ENCODE measurements at places on chromosomes 2 and 18.

DNA sequence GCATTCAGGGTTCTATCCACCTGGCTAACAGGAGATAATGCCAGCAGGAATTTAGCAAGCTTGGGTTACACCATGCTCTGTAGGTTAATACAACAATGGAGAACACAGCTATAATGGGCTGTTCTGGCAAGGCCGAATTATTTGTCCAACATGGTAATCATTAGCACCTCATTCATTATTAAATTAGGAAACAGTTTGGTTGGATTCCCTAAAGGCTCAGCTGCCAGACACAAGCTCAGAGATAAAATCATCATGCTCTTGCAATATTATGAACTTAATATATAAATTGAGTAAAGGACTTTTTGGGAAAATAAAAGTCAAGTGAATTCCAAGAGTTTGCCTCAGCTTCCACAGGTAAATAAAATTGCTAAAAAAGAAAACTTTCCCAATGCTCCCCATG lies 166.4 kb downstream of the ANKRD44 start:
- no peak for DNase-seq

- DNase-seq: no peak
Observed at GRCh38 chr2:234578389-234578788, 81.5 kb upstream of the ARL4C start.

DNA sequence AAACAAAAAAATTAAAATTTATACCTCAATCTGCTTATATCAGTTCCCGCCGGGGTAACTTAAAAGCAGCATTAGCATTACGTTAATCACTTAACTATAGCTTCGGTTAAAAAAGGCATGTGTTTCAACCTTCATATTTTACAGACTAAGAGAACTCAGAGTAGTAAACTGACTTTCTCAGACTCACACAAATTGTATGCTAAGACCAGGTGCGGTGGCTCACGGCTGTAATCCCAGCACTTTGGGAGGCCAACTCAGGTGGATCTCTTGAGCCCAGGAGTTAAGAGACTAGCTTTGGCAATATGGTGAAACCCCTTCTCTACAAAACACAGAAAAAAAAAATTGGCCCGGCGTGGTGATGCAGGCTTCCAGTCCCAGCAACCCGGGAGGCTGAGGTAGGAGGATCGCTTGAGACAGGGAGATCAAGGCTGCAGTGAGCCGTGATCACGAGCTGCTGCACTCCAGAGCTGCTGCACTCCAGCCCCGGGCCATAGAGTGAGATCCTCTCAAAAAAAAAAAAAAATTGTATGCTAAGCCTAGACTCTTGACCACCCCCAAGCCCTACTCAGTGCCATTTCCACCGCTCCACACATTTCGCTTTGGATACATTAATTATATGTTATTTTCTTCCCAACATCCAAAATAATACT lies 2.4 kb downstream of the HNRNPLL start:
- DNase-seq: no peak

DNA sequence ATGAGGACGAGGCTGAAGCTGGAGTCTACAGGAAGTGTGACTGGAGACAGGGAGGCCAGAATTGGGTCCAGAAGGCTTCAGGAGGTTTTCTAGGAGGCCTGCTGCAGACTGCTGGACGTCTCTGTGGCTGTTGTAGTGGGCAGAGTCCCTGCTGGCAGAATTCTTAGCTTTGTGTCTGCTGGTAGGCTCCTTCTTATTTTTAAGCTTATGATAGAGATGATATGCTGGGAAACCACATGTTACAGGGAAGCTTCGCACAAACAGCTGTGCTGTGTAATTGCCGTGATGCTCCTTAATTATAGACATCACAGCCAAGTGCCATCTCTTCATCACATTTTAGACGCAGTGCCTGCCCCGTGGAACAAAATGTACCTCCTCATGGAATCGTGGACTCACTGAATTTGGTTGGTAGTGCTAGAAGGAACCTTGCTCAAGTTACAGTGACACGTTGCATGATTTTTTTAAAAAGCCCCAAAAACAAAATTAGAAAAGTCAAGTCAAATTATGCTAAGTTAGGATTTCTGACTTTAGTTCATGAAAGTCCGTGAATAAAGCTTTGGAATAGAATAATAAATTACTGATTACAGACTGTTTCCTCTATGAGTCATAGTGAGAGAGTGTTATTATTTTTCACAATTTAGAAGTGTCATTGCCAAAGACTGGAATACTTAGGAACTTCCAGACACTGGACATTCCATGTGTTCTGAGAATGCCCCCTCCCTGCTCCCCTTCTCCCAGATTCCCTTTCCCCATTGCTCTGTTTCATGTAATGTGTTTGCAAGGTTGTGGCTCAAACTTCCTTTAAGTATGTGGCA lies 144.1 kb downstream of the FHOD3 start:
- no peak for DNase-seq

DNA sequence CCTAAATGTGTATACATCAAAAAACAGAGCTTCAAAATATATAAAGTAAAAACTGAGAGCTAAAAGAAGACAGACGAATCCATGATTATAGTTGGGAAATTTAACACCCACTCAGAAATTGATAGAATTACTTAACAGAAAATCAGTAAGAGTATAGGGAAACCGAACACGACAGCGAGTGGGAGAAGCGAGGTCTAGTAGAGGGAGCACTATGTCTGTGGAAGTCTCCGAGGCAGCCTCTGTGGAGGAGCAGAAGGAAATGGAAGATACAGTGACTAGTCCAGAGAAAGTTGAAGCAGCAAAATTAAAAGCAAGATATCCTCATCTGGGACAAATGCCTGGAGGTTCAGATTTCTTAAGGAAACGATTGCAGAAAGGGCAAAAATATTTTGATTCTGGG lies 38.8 kb downstream of the NMS start:
- no peak for DNase-seq

- no peak for DNase-seq
Observed at GRCh38 chr18:64118406-64118805, 30.5 kb downstream of the LINC00305 start.

DNA sequence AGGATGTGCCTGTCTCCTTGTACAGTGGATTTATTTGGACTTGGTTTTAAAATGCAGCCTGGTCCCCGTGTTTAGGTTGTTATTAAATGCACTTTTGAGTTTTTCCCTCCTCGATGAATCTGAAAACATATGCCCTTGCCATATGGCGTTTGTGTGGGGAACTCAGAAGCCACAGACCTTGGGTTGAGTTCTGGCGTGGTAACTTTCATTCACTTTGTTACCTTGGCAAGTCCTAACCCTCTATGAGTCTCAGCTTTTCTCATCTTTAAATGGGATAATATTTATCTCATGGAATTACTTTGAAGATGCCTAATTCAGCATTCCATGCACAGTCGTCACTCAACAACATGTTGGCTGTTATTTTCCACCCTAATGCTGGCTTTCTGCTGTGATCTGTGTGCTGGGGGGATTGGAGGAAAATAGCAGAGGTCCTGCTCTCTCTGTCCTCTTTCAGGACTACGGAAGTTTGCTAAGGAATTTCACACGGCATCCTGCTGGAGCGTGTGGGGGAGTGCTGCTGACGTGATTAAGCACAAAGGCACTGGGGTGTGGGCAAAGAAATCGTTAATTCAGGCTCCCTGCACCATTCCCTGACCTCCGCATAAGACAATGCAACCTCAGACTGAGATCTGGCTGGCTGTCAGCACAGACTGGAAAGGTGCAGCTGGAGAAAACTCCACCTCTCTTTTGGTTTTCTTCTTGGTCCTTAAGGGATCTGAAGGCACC lies 61.7 kb downstream of the LDLRAD4 start:
- DNase-seq: no peak

DNA sequence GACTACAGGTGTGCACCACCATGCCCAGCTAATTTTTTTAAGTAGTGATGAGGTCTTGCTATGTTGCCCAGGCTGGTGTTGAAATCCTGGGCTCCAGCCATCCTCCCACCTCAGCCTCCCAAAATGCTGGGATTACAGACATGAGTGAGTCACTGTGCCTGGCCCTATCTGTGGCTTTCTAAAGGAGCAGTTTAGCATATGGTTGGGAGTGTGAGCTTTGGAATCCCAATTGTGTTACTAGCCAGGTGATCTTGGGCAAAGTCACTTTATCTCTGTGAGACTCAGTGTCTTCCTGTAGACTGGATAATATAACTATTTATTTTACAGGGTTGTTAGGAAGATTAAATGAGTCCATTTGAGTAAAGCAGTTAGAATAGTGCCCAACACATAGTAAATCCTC lies 19.8 kb upstream of the SMAD4 start:
- no peak for DNase-seq

GRCh38 chr2:206805887-206806607 lies 40.6 kb downstream of the FASTKD2 start:
- no peak for DNase-seq

DNA sequence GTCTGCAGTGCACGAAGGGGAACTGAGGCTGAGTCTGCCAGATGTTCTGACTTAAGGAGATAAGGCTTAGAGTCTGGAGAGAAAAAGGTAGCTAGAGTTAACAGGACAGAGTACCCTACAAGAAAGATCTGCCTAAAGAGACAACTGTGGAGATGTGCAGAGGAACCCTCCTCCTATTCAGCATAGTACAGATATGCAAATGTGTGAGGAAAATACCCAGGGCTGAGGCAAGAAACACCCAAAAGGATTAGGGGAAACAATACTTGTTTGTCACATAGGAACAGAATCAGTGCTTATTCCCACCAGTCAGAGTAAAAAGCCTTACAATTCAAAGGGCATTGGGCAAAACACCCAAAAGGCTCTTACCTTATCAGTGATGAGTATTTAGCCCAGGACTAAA lies 67.8 kb downstream of the SS18 start:
- DNase-seq: no peak

GRCh38 chr2:112757265-112757664 lies 7.1 kb downstream of the CKAP2L start:
- no peak for DNase-seq

- peak; percentile 99 for DNase-seq
Observed at GRCh38 chr2:85772019-85772745, 18.4 kb downstream of the ATOH8 start.

- DNase-seq: no peak
Observed at GRCh38 chr2:35339211-35339610, 1016.4 kb upstream of the CRIM1 start.

DNA sequence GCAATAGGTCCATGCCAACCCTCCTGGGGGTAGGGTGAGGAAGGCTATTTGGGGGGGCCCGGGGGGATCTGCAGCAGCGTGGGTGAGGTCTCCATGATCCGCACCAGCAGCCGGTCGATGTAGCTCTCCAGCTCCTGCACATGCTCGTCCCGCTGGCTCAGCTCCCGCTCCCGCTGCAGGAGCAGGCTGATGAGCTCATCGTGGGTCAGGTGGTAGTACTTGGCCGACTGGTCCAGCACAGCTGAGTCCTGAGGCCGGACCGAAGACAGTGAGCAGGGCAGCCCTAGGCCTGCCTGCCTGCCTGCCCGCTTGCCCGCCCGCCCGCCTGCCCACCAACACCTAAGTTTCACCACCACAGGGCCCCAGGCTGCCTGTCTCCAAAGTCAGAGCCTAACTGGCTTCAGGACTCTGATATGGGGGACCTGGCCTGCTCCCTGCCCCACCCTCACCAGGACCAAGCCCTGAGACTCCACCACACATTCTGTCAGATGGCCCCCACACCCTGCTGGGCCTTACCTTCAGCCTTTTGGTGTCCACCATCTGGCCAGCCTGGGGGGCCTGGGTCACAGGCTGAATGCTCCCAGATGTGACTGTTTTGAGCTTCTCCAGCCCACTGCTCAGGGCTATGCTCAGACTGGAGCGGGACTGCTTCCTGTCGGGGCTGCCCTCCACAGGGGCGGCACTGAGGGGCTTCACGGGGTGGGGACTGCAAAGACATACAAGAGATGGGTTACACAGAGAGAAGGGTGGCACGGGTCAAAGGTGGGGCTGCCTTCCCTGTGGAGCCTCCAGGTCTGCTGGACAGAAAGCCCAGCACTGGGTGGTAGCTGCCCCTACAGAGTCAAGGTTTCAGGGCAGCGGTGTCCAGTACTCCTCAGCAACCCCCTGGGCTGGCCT lies 4.2 kb upstream of the SFXN5 start:
- no peak for DNase-seq
